ENCODE measurements at places on chromosomes 3 and 15. TPM values are rescaled to one million over a fixed set of nuclear protein-coding genes. Genes with fewer than 3 reads are reported as not detected.
A peak's percentile ranks its signal among the peaks of the same experiment; 100 is the strongest.

Gene NEK10
- not detected for total RNA-seq

Gene CAND2
- total RNA-seq: not detected

Gene ARRDC4
- 6.3 TPM for total RNA-seq

Gene ECE2
- total RNA-seq: not detected

Gene POLQ
- total RNA-seq: 1.7 TPM

Gene TIGIT
- total RNA-seq: not detected

Gene CASR
- total RNA-seq: not detected

Gene HRH1
- 6.4 TPM for total RNA-seq

DNA sequence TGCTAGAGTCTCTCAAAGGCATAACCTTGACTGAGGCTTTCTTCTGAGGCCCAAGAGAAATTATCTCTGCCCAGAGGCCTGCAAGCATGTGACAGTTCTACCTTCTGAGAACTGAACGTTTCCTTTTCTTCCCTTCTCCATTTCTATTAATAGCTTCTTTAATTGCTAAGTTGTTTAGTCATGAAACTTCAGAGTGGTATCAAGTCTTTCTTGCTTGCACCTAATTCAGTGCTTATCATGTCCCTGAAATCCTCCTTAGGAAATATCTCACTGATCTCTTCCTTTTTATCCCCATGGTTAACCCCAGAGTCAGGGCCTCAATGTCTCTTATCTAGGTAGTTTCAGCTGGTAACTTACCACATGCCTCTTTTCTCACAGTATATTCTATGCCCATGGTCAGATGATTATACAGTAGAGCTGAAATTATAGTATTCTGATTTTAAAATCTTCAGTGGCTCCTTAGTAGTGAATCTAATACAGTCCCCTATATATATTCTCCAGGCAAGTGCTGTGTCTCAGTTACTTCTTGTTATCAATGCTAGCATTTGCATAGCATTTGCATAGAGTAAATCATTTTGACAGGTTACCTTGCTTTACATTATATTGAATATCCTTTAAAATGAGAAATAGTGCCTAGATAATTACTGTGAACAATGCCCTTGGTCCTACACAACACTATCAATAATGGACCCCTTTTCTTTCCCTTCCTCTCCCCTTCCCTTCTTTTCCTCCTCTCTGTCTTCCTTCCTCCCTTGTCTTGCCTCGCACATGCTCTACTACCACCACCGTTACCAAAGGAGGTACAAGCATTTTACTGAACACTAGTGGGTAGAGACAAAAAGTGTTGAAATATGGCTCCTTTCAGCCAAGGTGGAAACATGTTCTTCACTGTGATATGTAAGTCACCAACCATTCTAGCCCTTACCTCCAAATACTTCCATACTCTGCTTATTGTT, 33.0 kb downstream of the KBTBD8 start:
- no peak for DNase-seq

DNA sequence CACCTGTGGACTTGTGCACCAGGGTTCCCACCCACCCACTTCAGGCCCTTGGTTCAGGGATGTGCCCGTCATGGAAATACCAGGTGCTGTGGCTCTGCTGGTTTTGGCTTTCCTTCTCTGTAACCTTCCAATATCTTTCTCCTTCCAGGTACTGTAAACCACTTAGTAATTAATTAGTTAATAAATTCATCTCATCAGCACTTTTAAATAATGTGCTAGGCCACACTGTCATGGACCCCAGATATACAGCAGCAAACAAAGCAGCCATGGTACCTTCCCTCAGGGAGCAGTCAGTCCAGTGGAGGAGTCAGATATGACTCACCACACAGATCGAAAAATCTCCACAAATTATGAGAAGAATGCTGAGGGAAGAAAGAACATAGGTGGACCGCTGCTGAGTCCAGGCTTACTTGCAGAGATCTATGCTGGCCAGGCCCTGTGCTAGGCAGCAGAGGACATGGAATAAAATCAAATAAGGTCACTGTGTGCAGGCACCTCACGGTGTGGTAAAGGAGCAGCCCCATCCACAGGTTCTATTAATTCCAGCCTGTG, 6.8 kb upstream of the GATA2 start:
- no peak for DNase-seq

DNA sequence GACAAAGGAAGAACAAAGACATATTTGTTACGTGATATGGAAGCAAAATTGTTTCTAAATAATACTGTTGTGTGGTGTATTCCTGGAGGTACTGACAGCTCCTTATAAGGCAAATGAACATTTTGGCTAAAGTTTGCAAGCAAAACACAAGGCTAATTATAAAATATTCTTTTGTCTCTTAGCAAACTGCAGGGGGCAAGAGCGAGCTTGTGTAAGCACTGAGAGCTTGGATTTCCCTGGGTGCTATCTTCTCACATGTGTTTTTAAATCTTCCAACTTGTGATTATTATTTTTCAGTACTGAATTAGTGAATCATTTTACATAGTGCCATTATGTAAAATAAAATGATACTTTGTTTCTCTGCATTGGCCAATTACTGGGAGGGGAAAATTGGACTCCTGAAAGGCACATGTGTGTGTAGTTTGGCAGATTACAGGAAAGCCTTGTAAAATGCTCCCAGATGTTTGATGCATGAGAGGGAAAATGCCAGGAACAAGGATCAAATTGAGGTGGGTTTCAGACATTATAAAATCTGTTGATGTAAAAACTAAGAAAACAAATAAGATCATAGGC, 611.5 kb downstream of the AGBL1 start:
- no peak for DNase-seq

GRCh38 chr3:107384907-107385306, 7.7 kb downstream of the CCDC54 start:
- DNase-seq: no peak

DNA sequence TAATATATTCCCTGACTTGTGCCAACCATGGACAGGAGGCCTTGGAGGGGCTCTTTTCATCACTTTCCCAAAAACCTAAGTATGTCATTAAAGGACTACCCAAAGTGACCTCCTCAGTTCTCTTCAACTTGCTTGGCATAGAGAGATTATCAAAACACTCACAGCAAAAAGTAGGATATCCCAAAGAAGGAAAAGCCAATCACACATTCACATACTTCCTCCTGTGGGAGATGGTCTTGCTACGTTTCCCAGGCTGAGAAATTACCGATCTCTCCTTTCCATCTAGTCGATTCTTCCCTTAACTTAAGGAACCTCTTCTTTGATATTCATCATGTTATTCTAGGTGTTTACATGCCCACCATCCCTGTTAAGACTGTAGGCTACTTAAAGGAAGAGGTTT, 9.1 kb downstream of the DPPA4 start:
- DNase-seq: no peak

- DNase-seq: peak; percentile 80
Observed at GRCh38 chr3:170689296-170689829, 103.5 kb upstream of the SLC7A14 start.

DNA sequence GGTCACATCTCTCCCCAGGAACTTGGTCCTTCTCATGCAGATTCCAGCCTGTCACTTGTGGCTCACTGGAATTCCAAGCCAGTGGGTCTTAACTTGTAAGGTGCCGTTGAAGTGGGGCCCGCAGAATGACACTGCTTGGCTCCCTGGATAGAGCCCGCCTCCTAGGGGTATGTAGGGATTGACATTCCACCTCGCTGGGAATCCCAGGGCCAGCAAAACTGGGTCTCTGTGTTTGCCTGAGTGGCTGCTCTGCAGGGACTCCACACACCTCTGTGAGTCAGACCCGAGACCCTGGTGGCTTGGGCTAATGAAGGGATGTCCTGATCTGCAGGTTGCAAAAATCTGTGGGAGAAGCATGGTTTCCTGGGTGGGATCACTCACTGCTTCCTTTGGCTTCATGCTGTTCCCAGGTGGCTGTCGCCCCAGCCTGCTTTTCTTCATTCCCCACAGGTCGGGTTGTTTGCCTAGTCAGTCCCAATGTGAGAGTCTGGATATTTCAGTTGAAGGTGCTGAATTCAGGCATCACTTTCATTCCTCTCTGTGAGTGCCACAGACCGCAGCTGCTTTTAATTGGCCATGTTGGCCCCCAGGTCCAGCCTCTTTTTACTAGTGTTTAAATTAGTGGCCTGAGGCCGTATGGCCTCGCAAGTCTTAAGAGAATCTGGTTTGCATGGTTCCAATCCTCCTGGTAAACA, 156.0 kb upstream of the TRIM42 start:
- DNase-seq: no peak

DNA sequence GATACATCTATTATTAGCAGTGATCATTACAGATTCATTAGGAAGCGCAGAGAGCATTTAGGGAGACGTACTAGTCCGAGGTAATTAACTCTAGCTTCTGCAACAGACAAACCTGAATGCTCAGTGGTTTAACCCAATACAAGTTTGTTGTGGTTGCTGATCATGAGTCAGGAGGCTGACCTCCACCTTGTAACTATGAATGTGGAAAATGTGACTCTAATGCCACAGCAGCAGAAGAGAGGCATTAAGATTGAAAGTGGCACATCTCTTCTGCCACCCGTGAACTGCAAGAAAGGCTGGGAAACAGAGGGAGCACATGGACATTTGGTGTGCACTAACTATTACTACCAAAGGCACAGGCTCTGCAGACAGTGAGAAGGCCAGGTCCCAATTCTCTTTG, 71.2 kb upstream of the C3orf80 start:
- DNase-seq: no peak

DNA sequence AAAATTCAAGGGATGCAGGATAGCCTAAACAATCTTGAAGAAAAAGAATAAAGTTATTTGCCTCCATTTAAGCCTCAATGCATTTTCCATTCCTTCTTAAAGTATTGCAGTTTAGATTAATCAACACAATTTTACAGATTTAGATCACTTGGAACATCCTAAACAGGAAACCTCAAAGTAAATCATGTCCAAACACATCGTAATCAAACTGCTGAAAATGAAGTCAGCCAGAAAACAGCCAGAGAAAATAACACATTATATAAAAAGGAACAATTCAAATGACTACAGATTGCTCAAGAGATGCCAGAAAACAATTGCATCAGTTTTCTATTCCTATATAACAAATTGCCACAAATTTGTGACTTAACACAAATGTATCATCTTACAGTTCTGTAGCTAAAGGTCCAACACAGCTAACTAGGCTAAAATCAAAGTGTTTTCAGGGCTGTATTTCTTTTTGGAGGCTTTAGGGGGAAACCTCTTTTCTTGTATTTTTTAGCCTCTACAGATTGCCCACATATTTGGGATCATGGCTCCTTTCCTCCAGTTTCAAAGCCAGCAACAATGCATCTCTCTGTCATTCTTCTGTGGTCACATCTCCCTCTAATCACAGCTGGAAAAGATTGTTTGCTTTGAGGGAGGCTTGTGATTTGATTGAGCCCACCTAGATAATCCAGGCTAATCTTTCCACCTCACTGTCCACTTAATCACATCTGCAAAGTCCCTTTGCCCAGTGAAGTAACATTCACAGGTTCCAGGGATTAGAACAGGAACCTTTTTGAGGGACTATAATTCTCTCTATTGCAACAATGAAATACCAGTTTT, 543.3 kb upstream of the UBE2E2 start:
- DNase-seq: no peak

- no peak for DNase-seq
Observed at GRCh38 chr15:101191242-101191641, 60.6 kb downstream of the CHSY1 start.

DNA sequence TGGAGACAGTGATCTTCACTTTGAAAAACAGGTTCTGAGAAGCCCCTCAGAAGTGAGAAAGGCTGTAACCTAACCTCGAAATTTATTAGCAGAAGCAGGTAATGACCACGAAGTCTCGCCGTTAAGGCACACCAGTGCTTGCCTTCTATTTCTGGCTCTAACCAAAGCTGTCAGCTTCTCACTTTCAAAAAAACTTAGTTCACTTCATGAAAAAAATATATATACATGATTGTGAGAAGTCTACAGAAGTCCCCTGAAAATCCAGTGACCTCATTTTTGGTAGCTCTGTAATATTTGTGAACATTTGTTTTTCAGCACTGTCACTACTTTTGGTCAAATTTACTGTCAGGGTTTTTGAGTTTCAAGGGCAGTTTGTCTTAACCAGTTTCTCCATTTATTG, 19.1 kb upstream of the AKAP13 start:
- DNase-seq: no peak

- no peak for DNase-seq
Observed at GRCh38 chr3:21067031-21067813, 683.8 kb downstream of the ZNF385D start.

DNA sequence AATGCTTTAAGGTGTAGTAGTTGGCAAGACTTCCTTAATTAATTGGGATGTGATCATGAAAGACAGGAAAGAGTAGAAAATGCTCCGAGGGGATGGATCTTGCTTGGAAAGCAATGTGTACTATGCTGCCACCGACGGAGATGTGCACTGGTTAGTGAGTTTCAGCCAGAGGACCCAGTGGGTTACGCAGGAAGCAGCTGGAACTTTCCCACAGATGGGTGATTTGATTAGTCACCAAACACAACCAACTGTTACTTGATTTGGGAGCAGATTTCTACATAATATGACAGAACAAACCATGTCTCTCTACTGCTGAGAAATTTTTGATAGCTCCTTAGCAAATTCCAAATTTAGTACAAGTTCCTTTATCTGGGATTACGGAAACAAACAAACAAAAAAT, 245.4 kb upstream of the MCTP2 start:
- no peak for DNase-seq

GRCh38 chr15:68781766-68782588, 38.7 kb downstream of the ANP32A start:
- no peak for DNase-seq

- DNase-seq: no peak
Observed at GRCh38 chr3:43153216-43154083, 47.6 kb upstream of the POMGNT2 start.

DNA sequence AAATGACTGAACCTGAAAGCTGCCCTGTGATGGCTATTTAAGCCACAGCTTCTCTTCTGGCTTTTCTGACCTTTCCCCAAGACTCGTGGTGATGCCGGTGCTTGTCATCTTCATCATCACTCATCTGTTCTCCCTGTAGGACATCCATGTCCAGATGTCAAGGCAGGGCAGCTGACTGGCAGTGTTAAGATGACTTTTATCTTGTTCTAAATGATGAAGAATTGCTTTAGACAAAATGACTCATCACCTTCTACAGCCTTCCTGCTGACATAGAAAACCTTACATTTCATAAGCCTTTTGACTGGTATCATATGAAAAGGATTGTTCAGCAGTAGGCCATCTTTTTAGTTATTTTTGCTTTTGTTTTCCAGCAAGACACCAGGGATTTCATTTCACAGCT, 67.0 kb upstream of the GPR149 start:
- no peak for DNase-seq

- no peak for DNase-seq
Observed at GRCh38 chr15:31301673-31301990, 25.0 kb upstream of the KLF13 start.

DNA sequence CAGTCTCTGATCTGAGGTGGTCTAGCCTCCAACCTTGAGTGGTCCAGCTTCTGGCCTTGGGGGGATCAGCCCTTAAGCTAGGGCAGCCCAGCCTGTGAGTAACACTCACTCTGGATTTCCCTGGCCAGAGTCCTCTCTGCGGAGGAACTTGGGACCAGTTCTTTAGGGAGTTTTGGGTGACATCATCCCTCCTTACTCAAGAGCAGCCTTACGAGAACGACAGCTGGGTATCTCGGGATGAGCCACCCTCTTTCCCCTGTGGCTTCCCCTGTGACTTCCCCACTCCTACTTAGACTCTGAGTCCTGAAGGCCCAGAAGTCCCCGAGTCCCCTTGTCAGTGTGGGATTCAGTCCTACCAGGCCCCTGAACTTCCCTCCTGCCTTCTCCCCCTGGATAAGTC, 10.2 kb upstream of the PLXND1 start:
- DNase-seq: no peak

- DNase-seq: no peak
Observed at GRCh38 chr15:73367624-73368300, 996 bp downstream of the HCN4 start.
